SK-N-SH (cell line): ENCODE measurements at places on chromosomes 2 and 18.

DNA sequence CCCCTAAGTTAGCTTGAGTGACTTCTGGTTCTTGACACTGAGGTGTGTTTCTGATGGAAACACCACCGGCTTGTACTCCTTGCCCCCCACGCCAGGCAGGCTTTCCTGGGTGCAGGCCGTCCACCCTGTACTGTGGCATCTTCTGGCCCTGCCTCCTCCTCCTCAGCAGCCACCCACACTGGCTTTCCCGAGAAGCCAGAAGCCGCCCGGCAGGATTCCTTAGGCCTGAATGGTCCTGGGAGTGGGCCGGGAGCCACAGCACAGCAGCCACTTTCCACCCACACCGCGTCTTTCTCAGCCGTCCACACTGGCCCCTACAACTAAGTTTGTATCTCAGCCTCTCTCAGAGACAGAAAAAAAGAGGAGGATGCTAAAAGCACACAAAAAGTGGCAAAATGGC, 2.1 kb upstream of the HSBP1L1 start:
- no peak for DNase-seq

DNA sequence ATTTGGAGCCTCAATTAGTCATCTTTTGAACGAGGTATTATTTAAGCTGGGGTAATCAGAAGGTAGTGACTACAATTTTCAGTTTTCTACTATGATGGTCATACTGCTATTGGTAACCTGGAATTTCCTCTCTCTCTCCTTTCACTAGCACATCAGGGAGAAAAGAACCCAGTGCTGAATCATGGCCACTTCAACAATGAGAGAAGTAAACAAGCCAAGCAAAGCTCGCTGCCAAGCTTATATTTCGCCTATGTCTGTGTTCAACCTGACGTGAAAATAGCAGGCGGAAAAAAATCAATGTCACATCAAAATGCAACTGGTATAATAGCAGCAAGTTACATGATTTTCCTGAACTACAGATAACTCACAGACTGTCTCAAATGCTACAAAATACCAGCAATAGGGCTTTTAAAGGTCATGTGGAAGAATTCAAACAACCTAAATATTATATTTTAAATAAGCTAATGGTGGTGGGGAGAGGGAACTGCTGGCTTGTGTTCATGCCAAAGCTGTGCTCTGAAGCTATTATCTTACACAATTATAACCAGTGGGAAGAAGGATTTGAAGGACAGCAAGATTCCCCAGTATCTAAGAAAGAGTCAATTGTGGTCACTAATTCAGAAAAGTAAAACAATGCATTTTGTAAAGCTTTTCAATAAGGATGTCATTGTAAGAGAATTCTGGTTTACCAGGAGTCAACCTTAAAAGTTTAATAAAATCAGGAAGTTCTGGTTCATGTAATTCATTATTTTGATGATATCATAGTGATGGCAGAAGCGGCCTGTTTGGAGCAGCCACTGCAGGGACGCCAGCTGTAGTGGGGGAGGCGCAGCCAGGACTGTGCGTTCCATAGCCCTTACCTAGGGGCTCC, 38.0 kb downstream of the RNF152 start:
- peak; percentile 69 for DNase-seq

DNA sequence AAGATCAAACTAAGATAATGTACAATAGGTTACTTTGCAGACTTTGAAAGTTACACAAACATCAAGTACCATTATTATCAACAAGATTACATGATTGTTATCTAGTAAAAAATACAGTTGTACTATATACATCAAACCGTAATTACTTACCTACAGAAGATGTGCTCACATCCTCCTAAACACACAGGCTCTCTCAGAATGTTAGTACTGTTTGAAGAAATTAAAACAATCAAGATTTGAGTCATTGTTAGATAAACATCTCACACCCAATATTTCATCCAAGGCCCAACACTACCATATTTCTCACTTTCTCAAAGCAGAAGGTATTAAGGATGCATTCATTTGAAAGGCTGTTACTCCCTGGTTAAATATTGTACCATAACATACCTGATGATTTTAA, 12.6 kb downstream of the BARD1 start:
- no peak for DNase-seq

DNA sequence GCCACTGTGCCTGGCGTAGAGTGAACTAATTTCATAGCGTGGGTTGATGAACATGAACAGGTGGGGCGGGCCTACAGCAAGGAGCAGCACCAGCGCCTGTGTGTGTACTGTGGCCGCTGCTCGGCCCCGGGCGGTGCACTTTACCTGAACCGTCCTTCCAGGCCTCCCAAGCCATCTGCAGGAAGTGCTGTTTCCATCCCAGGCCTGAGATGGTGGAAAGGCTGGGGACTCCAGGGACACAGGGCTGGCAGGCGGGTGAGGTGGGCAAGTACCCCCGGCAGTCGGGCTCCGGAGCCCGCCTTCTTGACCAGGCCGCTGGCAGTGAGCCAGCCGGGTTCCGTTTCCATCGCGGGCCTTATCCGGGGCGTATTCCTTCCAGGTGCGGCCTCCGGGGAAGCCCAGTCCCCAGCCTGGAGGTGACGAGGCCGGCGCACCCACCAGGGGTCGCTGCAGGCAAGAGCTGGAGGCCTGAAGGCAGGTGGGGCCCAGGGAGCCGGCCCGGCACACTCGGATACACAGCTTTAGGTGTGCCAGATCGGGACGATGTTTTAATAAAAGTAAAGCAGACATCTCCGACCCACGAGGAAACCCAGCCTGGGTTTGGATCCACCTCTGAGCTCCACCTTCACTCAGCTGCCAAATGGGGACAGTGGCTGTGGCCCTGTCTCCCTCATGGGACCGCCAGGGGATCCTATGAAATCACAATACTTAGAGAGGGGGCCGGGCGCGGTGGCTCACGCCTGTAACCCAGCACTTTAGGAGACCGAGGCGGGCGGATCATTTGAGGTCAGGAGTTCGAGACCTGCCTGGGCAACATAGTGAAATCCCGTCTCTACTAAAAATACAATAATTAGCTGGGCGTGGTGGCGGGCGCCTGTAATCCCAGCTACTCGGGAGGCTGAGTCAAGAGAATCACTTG, 22.7 kb upstream of the PDIA6 start:
- peak; percentile 82 for DNase-seq

- DNase-seq: no peak
Measured at GRCh38 chr2:105824446-105824845, 79.7 kb downstream of the NCK2 start.

- DNase-seq: no peak
Measured at GRCh38 chr2:17239550-17239949, 278.7 kb downstream of the RAD51AP2 start.

GRCh38 chr2:74366036-74366435, 14.1 kb downstream of the DCTN1 start:
- no peak for DNase-seq

DNA sequence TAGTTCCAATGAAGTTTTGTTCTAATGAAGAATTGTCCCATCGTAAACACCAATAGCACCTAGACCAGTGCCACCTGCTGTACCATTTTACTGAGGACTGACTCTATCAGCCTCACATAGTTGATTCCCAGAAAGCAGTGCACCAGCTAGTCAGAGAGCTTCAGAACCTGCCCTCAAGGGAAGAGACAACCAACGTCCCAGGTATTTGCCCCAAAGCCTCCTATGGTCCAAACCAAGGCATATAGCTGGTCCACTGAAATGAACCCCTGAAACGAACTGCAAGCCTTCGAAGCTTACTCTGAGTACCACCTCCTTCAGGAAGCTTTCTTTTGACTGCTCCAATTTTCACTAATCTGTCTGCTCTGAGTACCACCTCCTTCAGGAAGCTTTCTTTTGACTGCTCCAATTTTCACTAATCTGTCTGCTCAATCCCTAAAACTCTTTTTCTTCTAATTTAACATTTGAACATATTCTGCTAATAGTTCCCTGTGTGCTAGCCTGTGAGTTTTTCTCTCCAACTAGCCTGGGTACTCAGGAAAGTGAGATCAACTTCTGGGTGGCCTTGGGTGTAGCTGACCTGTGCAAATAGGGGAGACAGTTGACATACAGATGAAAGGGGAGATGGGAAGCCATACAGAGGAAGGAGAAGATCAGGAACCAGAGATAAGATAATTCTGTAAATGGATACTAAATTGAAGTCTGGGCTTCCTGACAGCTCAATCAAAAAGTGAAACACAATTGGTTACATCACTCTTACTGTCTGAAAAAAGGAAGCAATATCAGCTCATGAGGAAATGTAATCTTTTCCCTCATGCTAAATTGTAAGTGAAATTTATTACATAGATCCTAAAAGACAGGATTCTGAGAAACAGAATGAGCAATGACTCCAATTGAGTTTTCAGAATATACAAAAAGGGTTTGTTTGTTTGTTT, 33.5 kb upstream of the EML4 start:
- DNase-seq: no peak

GRCh38 chr2:234828382-234829073, 123.3 kb upstream of the SH3BP4 start:
- no peak for DNase-seq

- DNase-seq: no peak
Measured at GRCh38 chr2:73114273-73114867, 1.6 kb upstream of the RAB11FIP5 start.

GRCh38 chr18:71878226-71878625, 665.9 kb downstream of the CBLN2 start:
- no peak for DNase-seq

DNA sequence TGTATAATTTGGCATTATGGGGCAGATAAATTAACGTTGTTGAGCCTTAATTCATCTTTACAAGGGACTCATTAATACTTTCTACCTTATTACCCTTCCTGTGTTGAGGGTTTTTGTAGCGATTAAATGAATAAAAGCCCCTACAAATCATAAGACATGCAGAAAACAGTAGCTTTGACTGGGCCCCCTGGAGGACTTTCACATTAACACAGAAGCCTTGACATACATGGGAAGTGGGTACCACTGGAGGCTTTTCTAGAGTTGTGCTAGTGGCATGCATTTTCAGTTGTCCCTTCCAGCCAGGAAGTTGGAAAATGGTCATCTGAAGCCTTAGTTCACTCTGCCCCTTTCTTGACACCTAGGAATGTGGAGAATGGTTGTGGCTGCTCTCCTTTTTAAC, 30.2 kb downstream of the MTA3 start:
- peak; percentile 45 for DNase-seq

DNA sequence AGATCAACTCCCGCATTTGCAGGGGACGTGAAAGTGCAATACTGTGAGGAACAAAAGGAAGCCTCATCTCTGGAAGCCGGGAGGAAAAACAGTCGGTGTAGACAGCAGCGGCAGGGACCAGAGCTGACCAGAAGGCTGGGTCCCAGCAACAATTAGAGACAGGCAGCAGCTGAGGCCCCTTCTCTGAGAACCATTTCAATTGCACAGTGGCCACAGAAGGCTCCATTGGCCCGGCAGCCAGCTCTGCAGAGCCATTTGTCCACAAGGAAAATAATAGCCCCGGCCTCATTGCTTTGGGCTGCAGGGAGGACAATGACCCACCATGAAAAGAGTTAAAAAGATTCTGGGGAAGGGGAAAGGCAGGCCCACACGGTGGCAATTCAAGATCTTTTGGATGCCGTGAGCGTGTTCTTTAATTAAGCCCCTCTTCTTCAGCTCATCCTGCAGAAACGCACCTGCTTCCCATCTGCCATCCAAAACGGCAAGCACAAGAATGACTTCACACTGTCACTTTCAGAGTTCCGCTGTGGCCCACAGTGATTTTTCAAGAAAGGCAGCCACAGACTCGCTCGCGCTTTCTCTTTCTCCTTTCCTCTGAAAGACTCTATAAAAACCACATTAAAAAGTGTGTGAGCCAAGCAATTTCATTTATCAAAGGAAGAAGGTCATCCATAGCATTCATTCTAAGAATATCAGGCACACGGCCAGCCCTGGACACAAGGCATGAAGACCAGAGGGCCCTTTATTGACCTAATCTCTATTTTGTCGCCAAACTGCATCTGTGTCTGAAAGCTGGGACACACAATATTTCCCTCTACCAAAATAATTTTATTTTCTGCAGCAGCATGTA, 293.6 kb downstream of the SOX11 start:
- no peak for DNase-seq

- DNase-seq: no peak
Measured at GRCh38 chr2:195505701-195506100, 151.3 kb upstream of the SLC39A10 start.

GRCh38 chr18:2932247-2933181, 80.4 kb downstream of the LPIN2 start:
- DNase-seq: peak; percentile 64

DNA sequence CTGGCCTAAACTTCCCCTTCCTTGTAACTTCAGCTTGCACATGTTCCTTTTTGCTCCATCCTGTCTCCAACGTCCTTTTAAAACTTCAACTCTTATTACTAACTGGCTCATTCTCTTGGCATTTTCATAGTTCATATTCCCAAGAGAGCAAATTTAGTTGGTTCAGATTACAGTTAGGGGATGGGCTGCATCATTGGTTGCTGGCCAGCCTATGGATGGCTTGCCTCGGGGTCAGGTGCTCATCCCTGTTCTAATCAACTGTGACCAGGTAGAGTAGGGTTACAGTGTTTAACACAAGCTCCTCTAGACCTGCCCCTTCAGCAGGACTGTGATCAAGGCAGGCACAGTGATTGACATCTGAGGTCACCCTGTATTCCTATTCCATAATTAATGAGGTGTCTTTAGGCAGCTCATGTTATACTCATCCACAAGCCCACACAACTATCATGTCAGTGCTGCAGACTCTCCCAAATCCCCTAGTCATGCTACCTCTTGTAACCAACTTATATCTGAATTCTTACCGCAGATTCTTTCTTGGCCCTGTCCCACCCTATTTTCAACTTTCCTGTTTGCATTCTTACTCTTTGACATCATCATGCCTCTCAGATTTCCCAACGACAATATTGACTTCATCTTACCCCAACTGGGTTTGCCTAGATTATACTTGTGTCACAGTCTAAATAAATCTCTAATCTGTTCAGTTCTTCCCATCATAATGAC, 293.3 kb downstream of the MTX2 start:
- no peak for DNase-seq

- DNase-seq: no peak
Measured at GRCh38 chr18:56937874-56938430, 208.9 kb upstream of the BOD1L2 start.

DNA sequence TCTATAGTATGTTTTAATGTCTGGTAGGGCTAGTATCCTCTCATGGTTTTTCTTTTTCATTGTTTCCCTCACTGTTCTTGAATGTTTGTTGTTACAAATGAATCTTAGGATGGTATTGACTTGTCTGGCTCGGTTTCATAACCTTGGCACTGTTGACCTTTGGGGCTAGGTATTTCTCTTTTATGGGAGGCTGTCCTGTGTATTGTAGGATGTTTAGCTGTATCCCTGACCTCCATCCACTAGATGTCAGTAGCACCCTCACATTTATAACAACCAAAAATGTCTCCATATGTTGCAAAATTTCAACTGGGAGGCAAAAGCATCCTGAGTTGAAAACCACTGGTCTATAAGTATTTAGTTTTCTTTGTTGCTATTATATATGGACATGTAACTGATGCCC, 7.0 kb upstream of the AOX1 start:
- no peak for DNase-seq

- no peak for DNase-seq
Measured at GRCh38 chr2:20839052-20839451, 16.2 kb upstream of the LDAH start.
